Activated gamma-delta T cell treated with anti-CD3 and anti-CD28 coated beads, Interleukin-2, amount 50 U/mL, for 16 hours (primary cell): ENCODE measurements at places on chromosomes 2 and 18.
A peak's percentile ranks its signal among the peaks of the same experiment; 100 is the strongest.

DNA sequence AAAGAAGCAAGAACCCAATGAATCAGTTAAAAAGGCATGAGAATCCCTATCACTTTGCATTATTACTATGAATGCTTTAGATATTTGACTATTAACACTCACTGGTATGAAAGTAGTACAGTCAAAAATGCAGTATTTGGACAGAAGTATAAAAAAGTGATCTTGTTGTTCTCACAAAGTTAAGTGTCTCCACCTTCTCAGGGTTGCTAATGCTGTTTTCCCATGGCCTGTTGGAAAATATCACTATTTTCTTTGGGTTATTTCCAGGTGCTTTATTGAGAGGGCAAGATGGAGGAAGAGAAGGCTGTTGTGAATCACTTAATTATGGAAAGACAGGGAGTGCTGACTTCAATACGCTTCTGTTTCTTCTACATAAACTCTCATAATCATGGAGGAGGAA is 13.6 kb upstream of the CREB1 start:
- DNase-seq: no peak

DNA sequence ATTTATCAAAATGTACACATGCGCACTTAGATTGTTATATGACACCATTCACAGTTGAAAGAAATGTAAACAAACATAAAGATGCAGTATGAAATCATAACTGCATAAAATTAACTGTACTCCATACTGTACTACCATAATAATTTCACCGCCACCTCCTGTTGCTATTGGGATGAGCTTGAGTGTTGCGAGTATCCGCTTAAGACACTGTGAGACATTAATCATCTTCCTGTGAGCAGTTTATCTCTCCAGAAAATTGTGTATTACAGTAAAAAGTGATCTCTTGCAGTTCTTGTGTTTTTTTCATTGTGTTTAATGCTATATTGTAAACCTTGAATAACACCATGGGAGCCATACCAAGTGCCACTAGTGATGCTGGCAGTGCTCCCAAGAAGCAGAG is 46.1 kb downstream of the OLA1 start:
- DNase-seq: no peak

DNA sequence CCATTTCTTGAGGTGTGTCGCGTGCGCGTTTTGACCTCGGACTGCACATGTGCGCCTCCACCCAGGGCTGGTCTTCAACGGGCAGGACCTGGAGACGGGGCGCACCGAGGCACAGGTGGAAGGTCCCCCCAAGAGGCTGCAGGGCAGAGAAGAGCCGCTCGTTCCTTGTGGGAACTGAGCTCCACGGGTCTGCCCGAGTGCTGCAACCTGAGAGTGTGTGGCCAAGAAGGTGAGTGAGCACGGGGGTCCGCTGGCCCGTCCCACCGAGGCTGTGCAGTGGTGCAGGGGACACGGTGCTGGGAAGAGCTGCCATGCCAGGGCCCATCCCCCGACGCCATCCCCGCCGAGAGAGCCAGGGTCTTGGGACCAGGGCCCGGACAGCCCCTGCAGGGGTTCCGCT is 268.3 kb downstream of the GALR1 start:
- DNase-seq: no peak

- DNase-seq: no peak
Observed at GRCh38 chr2:133166031-133166430, 402.2 kb downstream of the NCKAP5 start.

DNA sequence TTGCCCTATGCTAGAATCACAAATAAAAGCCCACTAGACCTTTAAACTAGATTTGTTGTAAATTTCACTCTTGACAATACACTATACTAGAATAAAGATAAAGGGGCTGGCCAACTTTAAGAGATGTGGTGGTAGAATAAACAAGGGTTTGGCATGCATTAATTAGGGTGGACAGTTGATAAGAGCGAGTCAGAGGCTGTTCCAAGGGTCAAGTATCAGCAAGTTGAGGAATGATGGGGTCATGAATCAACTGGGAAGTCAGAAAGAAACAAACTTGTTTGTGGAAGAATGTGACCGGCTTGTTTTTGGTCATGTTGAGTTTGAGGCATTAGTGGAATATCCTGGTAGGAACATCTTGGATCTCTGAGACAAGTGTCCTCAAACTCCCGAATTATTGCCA is 398.3 kb upstream of the TNP1 start:
- no peak for DNase-seq

DNA sequence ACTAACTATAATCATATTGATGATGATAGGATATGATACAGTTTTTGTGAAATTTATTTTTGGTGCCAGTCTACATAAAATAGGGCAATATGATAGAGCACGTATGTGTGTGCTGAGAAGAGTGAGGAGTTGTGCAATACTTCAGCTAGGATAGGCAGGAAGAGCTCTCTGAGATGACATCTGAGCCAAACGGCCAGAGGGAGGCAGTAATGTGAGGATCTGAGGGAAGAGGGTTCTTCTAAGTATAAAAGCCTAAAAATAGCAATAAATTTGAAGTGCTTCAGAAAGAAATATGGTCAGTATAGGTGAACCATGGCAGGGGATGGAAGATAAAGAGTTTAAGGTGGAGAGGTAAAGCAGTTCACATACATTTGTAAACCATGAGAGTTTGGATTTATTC is 102.5 kb downstream of the OLA1 start:
- no peak for DNase-seq

DNA sequence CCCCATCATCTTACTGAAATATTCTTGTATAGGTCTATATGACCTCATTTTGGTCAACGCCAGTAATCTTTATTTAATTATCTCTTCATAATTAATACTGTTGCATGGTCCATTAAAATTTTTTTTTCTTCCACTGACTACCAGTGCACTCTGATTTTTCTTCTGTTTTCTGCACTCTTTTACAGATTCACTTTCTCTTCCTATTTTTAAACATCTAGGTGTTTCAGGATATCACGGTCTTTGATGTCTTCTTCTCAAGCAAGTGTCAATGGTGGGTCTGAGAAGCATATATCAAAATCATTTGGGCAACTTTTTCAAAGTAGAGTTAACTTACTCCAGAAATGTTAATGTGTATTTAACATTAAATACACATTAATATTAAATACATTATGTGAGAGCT is 51.4 kb downstream of the CCDC141 start:
- no peak for DNase-seq

DNA sequence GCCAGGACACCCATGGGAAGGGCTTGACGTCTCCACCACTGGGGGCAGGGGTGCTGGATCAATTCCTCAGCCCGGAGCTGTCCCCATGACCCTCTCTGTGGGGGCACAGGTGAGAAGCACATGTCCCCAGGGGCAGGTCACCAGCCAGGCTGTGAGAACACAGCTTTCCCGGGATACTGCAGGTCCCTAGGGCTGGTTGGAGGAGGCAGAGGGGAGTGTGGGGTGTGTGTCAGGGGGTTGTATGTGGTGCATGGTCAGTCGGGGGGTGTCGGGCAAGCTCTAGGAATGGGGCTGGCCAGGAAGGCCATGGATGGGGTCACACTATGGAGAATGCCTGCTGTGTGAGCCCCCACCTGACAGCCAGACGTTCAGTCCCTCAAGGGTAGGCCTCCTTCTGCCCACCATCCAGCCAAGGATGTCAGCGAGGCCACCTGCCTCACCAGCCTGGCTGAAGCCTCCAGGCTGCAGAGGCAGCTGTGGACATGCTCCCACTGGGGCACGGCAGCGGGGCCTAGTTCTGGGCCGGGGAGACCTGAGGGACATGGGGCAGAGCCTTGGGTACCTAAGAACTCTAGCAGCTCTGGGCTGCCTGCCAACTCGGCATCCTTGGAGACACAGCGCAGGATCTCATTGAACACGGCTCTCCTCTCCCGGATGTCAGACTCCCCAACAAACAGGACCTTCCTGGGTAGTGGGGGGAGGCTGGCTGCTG is 10.3 kb downstream of the HS1BP3 start:
- no peak for DNase-seq

GRCh38 chr2:233221378-233222063 is 30.0 kb upstream of the ATG16L1 start:
- DNase-seq: no peak

DNA sequence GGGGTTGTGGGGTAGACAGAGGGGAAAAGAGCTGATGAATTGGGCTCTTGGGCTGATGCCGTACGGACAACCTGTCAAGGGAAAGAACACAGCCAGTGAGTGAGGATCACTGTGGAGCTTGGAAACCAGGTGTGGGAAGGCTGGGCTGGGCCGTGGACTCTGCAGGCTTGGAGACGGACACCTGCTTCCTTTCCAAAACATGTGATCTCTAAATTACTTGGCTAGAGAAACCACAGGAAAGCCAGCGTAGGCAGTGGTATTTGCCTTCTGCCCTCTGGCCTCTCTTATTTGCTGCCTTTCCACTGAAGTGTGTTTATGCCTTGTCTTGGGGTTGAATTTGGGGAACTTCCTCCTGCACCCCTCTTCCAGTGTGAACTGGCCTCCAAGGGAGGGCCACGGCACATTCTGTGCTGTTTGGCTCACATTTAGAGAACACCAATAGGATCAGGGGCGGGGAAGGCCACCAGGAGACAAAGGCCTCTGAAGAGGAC is 267.7 kb downstream of the PRKCE start:
- no peak for DNase-seq

DNA sequence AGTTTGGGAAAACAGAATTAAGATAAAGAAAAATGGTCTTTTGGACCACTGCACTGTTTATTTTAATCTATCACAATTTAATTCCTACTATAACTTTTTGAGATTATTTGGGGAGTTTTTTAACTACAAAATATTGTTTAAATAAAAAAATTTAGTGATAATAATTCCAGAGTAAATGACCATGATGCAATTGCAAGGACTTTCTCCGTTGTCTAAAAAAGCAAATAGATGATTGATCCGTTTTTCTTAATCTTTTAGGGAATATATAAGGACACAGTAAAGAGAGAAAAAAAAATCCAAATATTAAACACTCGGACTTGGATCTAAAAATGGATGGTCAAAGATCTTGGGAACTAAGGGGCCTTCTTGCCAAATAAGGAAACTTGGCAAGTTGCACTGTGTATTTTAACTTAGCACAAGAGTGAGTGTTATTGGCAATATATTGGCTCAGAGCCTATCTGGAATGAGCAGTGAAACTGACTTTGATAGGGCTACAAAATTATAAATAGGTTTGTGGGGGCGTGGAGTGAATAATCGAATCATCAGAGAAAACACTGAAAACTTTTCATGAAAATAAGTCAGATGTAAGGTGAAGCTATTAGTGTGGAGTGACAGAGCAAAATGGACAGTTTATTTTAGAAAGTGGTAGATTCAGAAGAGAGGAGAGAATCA is 2.0 kb downstream of the MAP3K20 start:
- DNase-seq: no peak

GRCh38 chr2:129882476-129882875 is 97.0 kb upstream of the RAB6C start:
- DNase-seq: no peak

DNA sequence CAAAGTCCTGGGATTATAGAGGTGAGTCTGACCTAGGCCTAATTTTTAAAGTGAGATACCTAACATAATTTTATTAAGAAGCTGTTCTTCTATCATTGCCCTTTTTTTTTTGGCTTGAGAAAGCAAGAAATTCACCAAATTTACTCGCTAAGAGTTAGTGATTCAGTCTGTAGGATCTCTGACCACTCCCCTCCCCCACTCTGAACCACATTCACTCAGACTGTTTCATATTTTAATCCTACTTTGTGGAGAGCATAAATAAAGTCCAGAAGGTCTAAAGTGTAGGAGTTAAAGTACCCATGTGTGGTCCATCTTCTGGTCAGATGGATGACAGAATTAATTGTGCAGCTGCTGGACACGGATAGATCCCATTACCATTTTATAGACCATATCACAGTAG is 115.8 kb upstream of the MGAT5 start:
- DNase-seq: no peak

- no peak for DNase-seq
Observed at GRCh38 chr18:25727281-25727985, 363.0 kb downstream of the SS18 start.

DNA sequence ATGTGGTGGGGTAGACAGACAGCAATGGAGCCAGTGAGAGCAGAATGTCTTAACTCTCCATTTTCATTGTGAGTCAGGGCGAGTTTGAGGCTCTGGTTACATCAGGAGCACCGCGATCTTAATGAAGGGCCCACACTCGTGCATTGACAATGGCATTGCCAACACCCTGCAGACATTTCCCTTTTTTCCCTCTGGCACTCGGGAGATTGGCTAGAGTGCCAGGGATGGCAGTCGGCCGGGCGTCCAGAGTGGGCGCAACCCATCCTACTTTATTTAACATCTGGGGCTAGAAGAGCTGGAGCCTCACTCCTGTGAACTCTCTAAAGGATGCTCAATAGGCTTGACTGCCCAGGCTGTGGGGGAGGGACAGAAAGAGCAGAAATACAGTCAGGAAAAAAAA is 9.7 kb downstream of the PROKR1 start:
- DNase-seq: no peak

- DNase-seq: no peak
Observed at GRCh38 chr2:2795438-2796091, 464.5 kb upstream of the MYT1L start.

- DNase-seq: no peak
Observed at GRCh38 chr2:157364257-157364974, 38.8 kb upstream of the ERMN start.

GRCh38 chr2:7867867-7868266 is 814.0 kb upstream of the ID2 start:
- DNase-seq: no peak

DNA sequence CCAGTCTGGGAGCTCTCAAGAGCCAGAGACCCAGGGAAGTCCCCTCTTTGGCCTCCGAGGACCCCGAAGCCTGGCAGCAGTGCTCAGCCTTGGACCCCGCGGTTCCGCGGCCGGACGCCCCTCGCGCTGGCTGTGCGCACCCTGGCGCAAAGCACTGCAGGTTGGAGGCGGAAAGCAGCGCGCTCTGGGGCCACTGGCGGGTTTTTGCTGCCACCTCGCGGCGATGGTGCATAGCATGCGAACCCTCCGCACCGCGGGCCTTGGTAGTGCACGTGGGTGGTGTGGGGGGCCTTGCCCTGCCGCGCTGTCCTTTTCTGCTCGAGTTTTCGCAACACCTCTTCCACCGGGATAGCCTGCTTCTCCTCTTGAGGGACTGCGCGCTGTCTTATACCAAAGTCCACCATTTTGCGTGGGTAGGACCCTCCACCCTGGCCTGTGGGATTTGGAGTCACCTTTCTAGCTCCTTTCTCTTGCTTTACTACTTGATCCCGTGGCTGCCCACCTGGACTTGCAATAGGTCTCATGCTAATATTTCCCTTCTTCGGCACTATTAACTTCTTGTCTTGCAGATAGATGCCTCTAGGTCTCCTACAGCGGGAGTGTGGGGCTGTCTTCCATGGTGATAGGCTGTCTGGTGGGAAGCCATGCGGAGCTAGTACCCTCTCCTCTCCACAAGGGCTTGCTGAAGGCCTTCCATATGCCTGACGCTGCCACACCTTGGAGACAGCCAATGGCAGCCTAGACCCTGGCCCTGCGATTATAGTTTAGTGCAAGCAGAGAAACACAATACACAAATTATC is 14.3 kb downstream of the SIX3 start:
- DNase-seq: peak; percentile 65

DNA sequence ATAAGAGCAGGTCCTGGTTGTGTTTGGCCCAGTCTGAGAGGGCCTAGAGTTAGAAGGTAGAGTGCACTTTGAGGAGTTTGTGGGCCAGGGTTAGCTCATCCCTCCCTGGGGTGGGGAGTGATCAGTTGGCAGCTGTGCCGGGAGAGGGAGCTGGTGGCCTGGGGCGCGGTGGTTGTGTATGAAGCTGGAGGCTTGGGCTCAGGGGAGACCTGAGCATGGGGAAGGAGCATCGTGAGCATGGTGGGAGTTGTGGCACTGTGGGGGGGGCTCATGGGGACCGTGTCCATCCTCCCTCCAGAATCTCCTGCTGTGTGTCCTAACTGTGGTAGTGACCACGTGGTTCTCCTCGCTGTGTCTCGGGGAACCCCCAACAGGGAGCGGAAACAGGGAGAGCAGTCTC is 13.6 kb downstream of the STK11IP start:
- DNase-seq: no peak

- no peak for DNase-seq
Observed at GRCh38 chr2:237171881-237172280, 86.2 kb downstream of the COPS8 start.
